NCI-H1048 (cell line): ENCODE measurements at places on chromosomes 2 and 18.

DNA sequence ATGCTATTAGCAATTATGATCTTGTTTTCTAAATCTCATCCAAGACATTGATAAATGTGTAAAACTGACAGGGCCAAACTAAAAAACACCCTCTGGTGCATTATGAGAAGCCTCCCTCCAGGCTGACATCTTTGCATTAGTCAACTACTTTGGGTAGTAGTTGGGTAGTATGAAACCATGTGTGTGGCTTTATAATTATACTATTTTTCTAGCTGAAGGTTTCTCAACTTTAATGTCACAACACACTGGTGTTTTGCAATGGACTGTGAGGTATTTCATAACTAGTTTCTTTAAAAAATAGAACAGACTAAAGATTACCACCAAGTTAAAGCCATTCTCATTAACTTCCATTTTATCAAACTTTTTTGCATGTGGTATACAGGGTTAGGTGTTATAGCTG, 73.1 kb upstream of the RBMS1 start:
- DNase-seq: no peak

DNA sequence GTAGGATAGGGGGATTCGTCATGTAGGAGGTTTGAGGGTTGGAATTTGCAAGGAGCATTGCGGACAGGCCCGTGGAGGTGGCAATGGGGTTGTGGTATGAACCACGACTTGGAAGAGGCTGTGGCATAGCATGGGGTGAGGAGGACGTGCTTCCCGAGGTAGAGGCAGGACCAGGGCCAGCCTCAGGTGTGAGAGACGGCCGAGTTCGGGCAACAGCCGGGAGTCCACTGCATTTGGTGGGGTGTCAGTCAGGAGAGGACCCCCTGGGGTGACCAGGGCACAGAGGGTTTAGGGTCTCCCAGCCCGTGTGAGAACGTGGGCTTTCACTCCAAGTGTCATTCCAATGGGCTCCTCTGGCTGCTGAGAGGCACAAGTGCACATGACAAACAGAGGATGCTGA, 339.0 kb downstream of the EIPR1 start:
- DNase-seq: no peak

DNA sequence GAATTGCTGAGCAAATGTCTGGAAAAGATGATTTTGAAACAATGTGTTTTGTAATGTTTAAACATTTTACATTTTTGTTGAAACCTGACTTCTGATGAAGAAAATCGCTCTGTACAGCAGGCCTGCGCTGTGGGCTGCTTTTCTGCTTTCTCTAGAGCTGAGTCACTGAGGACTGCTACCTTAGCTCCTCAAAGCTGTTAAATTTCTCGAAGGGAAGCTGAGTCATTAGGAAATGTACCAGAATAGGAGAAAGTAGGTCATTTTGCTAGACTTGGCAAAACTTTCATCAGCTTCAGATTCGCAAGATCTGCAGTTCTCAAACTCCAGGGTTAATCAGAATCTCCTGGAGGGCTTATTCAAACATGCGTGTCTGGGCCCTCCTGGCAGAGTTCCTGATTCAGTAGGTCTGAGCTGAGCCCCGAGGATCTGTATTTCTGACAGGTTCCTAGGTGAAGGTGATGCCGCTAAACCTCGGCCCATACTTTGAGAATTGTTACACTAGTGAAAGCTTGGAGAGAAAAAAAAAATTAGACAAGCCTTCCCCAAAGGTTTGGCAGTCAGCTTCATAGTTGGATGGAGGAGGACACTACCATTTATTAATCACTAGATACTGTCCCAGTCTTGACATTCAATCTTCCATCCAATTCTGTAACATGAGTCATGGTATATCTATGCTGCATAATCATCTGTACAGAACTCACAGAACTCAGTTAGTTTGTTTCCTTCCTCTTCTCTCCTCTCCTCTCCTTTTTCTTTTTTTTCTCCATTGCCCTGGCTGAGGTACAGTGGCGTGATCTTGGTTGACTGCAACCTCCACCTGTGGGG, 297.6 kb downstream of the PARD3B start:
- no peak for DNase-seq

- no peak for DNase-seq
Measured at GRCh38 chr2:181224866-181225265, 232.3 kb upstream of the ITGA4 start.

GRCh38 chr2:140506606-140507005, 1624.2 kb downstream of the LRP1B start:
- no peak for DNase-seq

- DNase-seq: no peak
Measured at GRCh38 chr18:59874166-59874565, 25.6 kb upstream of the PMAIP1 start.

DNA sequence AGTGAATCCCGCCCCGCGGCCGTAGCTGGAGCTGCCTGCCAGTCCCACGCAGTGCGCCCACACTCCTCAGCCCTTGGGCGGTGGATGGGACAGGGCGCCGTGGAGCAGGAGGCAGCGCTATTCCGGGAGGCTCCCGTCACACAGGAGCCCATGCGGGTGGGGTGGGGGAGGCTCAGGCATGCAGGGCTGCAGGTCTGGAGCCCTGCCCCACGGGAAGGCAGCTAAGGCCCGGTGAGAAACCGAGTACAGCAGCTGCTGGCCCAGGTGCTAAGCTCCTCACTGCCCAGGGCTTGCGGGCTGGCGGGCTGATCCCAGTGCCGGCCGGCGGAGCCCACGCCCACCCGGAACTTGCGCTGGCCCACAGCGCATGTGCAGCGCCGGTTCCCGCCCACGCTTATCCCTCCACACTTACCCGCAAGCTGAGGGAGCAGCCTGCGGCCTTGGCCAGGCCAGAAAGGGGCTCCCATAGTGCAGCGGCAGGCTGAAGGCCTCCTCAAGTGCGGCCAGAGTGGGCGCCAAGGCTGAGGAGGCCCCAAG, 1152.8 kb upstream of the CELF4 start:
- DNase-seq: no peak

DNA sequence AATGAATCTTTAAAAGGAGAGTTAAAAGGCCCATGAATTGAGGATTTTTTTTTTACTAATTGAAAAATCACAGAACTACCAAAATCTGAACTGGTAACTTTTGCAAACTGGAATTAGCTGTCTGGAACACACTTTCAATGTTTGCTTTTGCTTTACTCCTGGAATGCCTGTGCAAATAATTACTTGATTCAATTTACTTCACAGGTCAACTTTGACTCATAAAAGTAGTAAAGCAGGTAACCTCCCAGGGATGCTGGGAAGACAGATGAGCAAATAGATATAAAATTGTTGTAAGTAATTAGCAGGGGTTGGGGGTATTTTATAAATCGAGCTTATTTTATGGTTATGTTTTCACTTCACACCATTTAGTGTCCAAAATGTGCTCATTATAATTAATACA, 398.3 kb upstream of the HNRNPA3 start:
- DNase-seq: no peak

DNA sequence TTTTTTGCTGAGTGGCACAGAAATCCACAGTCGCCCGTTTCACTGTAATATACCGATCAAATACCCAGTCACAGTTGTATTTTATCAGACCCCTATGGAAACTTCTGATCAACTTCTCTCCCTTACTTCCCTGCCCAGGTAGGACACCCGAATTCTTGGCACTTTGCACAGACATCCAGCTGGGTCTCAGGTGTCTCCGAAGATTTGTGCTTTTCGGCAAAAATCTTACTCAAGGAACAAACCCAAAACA, 596 bp downstream of the MREG start:
- no peak for DNase-seq

GRCh38 chr2:113251118-113251517, 27.6 kb downstream of the PAX8 start:
- no peak for DNase-seq

GRCh38 chr18:63098018-63098981, 221.3 kb downstream of the BCL2 start:
- no peak for DNase-seq

DNA sequence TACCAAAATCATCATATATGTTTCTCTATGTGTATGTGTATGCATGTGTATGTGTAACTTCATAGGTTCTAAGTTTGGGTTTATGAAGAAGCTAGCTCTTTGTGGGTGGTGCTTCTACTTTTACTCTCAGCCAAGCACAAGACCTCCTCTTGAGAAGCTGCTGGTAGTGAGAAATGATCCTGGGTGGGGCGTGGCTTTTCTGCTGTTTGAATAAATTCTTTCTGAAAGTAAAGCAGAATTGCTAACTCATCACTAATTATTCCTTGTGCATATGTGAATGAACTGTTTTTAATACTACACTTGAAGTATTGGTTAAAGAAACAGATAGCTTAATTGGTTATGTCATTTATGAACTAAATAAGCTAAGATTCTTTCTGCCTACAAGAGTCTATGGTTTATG, 7.6 kb upstream of the GAREM1 start:
- no peak for DNase-seq

GRCh38 chr2:8661235-8661634, 20.6 kb upstream of the ID2 start:
- no peak for DNase-seq

- DNase-seq: no peak
Measured at GRCh38 chr2:205474741-205475415, 207.4 kb upstream of the NRP2 start.

DNA sequence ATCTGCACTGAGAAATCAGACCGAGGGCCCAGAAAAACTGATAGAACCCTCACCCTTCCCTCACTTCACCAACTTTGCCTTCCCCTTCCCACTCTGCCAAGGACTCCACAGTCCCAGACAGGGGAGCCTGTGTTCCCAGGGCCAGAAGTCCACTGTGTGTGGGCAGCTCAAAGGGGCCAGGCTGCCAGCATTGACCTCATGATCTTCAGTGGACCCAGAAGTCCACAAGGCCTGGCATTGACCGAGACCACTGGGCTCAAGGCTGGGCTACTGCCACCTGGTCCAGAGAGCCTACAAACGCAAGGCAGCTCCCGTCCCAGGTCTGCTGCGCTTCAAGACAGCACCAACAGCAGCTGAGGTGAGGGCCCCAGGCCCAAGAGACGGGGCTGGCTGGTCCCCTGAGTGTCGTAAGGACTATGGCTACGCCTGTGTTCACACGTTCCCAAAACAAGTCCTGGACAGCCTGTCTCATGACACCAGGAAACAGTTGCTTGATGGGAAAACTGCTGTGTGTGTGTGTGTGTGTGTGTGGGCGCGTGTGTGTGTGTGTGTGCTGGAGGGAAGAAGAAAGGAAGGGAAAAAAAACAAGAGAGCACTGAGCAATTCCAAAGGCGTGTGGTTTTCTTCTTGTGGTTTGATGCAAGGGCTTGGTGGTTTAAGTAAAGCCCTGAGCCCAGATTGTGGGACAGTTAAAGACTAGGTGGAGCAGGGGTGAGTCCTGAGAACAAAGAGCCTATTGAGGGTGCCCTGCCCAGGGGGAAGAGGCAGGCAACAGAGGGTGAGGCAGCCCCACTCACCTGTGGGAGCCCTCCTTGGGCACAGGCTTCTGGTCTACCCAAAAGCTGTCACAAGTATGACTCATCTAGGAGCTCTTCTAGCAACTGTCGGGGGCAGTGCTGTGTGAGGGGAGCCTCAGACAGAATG, 46.6 kb upstream of the ZBTB7C start:
- no peak for DNase-seq

- DNase-seq: no peak
Measured at GRCh38 chr2:233011268-233011650, 1.8 kb downstream of the NGEF start.

- no peak for DNase-seq
Measured at GRCh38 chr2:120250640-120251039, 2.0 kb upstream of the RALB start.

- no peak for DNase-seq
Measured at GRCh38 chr2:162282765-162283425, 35.6 kb downstream of the IFIH1 start.

GRCh38 chr2:218075975-218076811, 7.1 kb downstream of the RUFY4 start:
- no peak for DNase-seq

DNA sequence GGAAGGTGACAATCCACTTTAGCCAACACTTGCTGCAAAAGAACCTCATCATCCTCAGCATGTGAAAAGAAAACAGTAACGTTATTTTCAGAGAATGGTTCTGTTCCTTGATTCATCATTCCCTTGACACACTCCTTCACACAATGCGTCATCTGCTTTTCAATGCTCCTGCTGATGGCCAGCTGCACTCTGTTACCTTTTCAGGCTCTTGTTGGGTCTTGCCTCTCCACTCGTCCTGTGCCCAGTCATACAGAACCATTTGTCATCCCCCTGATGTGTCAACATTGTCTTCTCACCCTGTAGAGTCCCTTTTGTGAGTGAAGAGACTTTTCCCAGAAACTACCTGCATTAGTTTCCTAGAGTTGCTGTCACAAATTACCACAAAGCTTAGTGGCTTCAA, 12.2 kb upstream of the DTNA start:
- no peak for DNase-seq

DNA sequence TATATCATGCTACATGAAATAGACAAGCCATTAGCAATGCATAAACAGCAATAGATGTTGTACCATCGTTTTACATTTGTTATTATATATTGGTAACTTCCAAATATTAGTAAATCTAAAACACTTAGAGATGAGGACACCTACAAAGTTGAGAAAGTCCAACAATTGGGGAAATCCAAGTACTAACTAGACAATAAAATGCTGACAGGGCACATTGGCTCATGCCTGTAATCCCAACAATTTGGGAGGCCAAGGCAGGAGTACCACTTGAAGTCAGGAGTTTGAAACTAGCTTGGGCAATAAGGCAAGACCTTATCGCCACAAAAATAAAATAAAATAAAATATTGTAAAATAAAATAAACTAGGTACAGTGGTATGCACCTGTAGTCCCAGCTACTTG, 1023.1 kb downstream of the SUCLG1 start:
- DNase-seq: no peak

DNA sequence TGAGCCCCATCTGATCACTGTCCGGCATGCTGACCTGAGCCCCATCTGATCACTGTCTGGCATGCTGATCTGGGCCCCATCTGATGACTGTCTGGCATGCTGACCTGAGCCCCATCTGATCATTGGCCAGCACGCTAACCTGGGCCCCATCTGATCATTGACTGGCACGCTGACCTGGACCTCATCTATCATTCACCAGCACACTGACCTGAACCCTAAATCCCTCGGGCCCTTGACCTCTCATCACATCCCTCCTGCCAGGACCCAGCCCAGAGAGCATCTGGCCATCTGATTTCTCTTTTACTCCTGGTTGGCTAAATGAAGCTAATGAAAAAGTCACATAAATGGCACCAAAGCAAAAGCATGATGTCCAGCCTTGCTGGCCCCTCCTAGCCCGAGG, 207.1 kb downstream of the NDUFA10 start:
- DNase-seq: no peak

GRCh38 chr2:7508296-7508943, 591.2 kb downstream of the RNF144A start:
- DNase-seq: no peak

DNA sequence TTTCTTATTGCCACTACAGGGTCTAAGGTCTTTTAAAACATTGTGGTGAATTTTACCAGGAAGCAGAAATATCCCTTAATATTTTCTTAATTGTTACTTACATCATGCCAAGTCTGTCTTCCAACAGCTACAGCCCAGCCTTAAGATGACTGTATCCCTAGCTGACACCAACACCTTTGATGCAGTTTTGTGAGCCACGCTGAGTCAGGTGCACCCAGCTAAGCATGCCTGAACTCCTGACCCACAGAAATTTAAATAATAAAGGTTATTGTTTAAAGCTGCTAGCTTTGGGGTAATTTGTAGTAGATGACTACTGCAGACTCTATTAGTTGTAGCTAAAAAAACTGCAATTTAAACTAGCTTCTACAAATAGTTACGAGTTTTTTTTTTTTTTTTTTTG, 1757.9 kb upstream of the LRRTM1 start:
- DNase-seq: no peak
